SK-N-SH (cell line): ENCODE measurements at places on chromosomes 1 and 21. TPM values are rescaled to one million over a fixed set of nuclear protein-coding genes. Genes with fewer than 3 reads are reported as not detected.

Gene OLFML3
- 26.1 and 28.3 TPM in 2 replicates for polyA plus RNA-seq

Gene SPRR1B
- polyA plus RNA-seq: not detected in 2 replicates

Gene LIN9
- polyA plus RNA-seq: 1.7 and 2.5 TPM in 2 replicates

Gene CHIA
- polyA plus RNA-seq: not detected in 2 replicates

Gene RRAGC
- polyA plus RNA-seq: 8.8 and 9.6 TPM in 2 replicates

Gene HIPK1
- 7.1 and 10.1 TPM in 2 replicates for polyA plus RNA-seq

Gene TFF2
- polyA plus RNA-seq: not detected in 2 replicates

Gene OR2L13
- polyA plus RNA-seq: 0.15 and 0.23 TPM in 2 replicates

Gene EFNA4
- polyA plus RNA-seq: 15.9 and 17.7 TPM in 2 replicates

Gene FAM151A
- not detected in 2 replicates for polyA plus RNA-seq

Gene TMOD4
- 0.57 and 0.59 TPM in 2 replicates for polyA plus RNA-seq

Gene OVAAL
- not detected in 2 replicates for polyA plus RNA-seq

Gene B3GALT6
- 32.0 and 38.8 TPM in 2 replicates for polyA plus RNA-seq

Gene STMN1
- 72.8 and 143 TPM in 2 replicates for polyA plus RNA-seq

DNA sequence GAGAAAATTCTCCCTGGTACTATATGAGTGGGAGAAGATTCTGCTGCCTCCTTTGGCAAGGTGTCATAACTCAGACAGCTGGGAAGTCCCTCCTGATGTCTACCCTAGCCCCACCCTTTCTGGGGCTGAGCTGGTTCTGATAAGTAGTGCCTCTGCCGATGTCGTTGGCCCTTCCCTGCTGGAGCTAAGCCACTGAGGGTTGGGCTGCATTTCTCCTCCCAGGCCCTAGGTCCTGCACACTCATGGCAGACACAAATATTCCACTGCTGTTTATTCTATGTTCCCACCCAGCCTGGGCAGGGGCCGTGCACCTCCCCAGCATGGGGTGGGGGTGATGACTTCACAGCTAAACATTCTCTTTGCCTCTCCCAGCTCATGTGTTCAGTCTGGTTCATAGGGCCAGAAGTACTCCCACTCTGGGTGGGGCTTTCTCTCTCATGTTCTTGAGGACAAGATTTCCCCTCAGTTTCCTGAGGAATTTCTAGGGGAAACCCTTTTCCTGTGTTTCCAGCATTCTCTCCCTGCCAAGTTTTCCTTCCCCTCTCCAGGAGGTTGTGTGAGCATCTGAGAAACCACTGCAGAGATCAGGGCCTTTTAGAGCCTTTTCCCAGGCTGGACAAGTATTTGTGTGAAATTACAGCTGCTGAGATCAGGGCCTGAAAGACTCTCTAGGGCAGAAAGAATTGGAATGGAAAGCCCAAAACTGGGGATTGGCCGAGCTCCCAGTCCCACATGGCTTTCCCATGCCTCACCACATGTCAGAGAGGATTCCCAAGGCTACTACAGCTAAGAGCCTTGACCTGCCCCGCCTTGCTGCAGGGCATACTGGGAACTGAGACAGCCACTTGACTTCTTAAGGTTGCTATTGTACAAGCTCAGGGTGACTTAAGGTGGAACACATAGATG lies 66.2 kb downstream of the ATP2B4 start:
- DNase-seq: no peak

DNA sequence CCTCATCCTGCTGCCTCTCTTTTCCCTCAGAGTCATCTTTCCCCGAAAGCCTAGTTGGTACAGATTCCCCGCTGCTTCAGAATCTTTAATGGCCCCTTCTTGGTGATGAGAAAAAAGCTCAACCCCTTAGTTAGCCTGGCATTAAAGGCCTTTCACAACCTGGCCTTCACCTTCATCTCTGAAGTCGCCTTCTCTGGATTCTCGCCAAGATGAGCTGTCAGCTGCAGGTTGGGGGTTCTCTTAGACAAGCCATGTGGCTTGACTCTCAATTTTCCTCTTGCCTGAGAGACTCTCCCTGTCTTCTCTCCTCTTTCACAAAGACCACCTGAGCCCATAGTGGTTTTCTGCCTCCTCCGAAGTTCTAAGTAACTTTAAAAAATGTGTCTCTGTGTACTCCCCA lies 15.5 kb upstream of the DISC1 start:
- no peak for DNase-seq

DNA sequence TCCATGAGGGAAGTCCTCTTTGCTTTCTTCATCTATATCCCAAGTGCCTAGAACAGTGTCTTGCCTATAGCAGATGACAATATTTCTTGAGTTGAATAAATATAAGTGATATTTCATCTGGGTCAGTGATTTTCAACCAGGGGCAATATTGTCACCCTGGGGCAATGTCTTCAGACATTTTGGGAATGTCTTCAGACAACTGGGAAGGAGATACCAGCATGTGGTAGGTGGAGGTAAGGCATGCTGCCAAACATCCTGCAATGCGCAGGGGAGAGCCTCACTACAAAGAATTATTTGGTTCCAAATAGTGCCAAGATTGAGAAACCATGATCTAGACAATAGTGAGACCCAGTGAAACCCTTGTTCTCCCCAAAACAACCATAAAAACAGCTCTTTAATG lies 54.7 kb downstream of the C1orf94 start:
- DNase-seq: no peak

DNA sequence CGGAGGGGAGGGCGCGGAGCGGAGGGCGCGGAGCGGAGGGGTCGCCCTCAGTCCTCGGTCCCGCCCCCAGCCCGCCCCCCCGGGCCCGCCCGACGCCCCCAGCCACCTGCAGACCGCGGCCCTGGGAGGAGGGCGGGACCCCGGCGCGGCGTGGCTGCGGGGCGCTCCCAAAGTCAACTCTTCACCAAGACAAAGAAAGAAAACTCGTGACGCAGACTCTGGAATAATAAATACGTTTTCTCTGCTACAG lies 1.2 kb downstream of the HES4 start:
- no peak for DNase-seq

GRCh38 chr21:15751037-15751436 lies 21.3 kb downstream of the USP25 start:
- no peak for DNase-seq

GRCh38 chr1:63362578-63362977 lies 4.8 kb upstream of the ALG6 start:
- no peak for DNase-seq

- no peak for DNase-seq
These were observed 12.3 kb downstream of the SERTAD4 start for GRCh38 chr1:210244746-210245367.

- no peak for DNase-seq
These were observed 254.2 kb upstream of the RRP15 start for GRCh38 chr1:218030846-218031245.

DNA sequence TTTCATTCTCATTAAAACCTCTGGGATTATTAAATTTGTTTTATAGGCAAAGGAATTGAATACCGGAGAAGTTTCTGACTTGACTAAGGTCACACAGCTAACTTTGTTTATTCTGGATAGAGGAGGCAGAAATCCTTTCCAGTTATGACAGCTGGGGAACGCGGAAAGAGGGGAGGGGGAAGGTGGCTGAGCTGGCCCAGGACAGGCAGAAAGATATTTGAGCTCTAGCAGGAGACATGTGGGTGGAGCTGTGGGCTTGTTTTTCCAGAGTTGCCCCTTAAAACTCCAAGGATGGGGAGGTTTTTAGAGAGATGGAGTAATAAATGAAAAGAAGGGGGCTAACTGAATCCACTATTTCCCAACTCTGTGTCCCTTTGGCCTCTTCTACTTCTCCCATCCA lies 27.8 kb downstream of the FOXD2 start:
- DNase-seq: no peak

DNA sequence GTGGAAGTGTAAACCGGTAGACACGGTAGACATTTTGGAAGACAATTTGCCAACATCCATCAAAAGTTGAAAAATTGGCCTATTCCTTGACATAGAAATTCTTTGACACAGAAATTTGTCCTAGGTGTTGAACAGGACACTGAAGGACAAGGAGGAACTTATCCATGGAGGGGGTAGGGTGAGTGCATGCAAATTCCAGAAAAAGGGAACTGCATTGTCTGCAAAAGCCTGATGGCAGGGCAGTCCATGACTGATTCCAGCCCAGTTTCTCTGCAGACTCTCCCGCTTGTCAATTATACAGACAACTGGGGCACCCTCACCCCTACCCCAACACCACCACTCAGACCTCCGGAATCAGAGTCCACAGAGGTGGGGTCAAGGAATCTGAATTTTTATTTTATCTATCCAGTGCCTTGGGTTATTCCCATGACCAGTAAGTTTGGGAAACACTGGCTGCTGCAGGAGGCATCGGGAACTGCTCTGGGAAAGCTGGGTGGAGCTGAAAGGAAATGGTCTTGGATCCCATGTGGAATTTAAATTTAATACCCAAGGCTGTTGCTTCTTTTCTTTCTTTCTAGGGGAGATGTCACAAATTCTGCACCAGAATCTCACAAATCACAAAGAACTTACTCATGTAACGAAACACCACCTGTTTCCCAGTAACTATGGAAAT lies 103.3 kb upstream of the SLC45A1 start:
- no peak for DNase-seq

GRCh38 chr1:66695116-66695515 lies 57.1 kb upstream of the DYNLT5 start:
- no peak for DNase-seq

DNA sequence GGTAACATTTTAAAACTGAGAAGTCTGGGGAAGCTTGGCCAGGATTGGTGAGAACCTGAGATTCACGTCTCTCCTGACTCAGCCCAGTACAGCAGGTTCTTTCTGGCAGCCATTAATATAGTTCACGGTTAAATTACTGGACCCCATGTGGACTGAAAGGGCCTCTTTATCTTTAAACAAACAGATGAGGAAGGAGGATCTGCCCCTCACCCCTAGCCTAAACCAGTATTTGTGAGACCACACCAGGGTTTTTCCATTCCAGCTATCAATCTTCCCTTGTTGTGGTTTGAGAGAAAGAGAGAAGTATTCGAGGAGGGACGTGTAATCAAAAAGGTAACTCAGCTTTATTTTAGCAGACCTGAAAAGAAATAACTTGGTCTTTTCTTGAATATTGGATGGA lies 137.1 kb downstream of the PROX1 start:
- no peak for DNase-seq

GRCh38 chr1:106615473-106615872 lies 441.0 kb upstream of the PRMT6 start:
- DNase-seq: no peak

- no peak for DNase-seq
These were observed 116.9 kb upstream of the SLC25A33 start for GRCh38 chr1:9422321-9422720.

- DNase-seq: no peak
These were observed 1069.4 kb upstream of the ADGRL2 start for GRCh38 chr1:80731241-80731894.

DNA sequence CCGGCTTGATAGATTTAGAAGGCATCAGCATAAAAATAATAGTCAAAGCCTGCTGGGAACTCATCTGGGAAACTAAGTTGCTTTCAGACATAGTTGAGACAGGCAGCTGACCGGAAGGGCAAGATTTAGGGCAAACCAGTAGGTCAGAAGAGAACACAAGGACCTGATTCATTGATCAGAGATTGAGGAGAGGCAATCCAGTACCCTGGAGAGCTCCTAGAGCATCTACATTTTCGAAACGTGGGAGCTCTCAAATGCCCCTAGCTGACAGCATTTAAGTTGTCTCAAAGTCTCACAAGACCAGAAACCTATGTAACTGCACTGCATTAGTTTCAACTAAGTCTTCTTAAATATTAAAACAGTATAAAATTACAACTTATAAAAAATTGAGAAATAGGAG lies 22.9 kb upstream of the MTF2 start:
- DNase-seq: no peak

DNA sequence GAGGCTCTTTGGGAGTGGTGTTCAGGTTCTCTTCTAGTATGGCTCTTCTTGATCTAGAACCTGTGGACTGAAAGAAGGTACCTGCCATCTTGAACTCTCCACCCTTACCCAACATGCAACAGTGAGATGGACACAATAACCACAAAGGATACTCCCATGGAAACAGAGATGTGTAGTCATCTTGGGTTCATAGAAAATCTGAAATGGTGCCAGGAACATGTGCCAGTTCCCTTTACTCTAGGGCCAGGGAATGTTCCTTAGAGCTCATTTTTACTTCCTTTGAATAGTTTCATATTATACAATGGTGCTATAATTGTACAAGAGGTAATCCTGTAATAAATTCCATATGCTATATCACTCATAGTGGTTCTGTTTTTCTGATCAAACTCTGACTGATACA lies 13.2 kb upstream of the SCYL3 start:
- DNase-seq: no peak

GRCh38 chr1:115545096-115545720 lies 96.6 kb upstream of the VANGL1 start:
- DNase-seq: no peak

DNA sequence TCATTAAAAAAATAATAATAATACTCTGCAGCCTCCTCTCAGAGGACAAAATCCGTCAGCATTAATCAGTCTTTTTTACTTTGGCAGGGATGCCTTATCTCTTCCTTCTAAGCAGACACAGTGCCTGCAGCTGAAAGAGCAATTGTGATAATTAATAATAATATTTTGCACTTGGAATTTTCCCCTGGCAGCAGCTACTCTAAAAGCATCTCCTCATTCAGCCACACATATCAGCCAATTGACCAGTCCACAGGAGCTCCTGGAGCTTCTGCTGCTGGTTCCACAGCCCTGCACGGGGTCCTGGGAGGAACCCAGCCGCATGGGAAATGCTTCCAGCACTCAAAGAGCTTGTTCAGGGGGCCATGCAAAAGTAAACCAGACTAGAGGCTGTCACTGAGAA lies 31.0 kb upstream of the VWA5B1 start:
- DNase-seq: peak; percentile 69

DNA sequence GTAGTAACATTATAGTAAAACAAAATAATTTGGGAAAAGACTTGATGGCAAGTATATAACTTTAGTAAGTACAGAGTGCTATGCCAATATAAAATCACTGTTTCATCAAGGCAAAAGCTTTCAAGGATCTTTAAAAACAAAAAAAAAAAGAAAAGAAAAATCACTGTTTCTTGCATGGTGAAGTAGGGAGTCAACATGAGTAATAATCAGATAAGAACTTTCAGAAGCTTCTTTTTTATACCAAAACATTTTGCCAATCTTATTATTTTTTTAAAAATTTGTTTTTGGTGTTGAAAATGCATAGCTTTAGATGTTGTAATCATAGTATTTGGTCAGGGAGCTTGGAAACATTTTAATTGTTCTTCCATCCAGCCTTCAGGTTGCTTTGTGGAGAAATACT lies 37.2 kb downstream of the CAMSAP2 start:
- DNase-seq: no peak

- no peak for DNase-seq
These were observed 662.5 kb downstream of the PLA2G4A start for GRCh38 chr1:187491082-187491720.
